Cardiac muscle cell (in vitro differentiated cells and primary cell): ENCODE measurements at places on chromosomes 13 and 19.

GRCh38 chr13:41587490-41587889 is 130.1 kb downstream of the RGCC start:
- DNase-seq, result no peak

DNA sequence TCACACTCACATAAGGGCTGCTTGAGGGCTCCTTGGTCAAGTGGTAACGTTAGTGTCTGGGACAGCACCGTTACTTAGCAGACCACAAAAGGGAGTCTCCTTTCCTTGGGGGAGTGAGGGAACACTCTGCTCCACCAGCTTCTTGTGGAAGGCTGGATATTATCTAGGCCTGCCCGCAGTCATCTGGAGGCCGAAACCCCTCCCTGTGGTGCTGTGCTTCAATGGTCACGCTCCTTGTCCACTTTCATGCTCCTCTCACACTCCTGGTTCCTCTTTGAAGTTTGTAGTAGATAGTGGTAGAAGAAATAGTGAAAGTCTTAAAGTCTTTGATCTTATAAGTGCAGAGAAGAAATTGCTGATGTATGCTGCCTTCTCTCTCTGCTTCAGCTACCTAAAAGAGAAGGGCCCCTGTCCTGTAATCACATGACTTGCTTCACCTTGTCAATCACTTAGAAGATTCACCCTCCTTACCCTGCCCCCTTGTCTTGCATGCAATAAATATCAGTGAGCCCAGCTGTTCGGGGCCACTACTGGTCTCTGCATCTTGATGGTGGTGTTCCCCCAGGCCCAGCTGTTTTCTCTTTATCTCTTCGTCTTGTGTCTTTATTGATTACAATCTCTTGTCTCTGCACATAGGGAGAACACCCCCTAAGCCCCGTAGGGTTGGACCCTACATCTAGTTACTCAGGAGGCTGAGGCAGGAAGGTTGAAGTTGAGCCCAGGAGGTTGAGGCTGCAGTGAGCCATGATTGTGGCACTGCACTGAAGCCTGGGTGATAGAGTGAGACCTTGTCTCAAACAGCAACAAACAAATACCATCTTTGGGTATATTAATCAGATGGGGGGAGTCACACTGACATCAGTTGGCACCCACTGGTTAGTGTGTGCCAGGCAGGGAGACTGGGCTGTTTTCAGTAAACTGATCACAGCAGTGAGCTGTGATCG is 11.6 kb upstream of the MZF1 start:
- DNase-seq, result no peak

DNA sequence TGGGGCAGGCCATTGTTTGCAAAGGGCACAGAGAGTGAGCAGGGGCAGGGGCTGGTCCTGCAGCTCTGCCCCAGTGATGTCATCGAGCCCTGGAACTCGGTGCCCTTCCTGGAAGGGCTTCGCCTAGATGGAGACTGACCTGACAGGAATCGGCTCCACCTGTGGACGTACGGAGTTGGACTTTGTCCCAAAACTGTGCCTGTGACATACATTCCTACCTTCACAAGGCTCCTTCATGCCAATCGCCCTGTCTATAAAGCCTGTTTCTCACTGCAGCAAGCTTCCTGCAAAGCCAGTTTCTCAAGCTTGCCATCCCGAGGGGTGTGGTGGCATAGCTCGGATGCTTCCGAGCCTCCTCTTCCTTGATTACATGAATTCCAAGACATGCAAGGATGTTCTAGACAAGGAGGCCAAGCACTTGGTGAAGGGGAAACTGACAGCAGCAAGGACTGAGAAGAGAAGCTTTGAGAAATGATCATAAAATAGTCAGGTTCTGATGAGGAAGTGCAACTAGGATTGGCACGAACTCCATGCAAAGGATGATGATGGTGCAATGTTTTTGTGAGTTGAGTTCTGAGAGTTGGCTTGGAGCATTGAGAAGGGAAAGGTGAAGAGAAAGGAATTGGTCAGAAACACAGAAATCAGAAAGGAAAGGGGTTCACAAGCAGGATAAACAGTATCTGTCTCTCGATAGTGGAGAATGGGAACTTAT is 73.6 kb upstream of the STK24 start:
- no peak for DNase-seq

DNA sequence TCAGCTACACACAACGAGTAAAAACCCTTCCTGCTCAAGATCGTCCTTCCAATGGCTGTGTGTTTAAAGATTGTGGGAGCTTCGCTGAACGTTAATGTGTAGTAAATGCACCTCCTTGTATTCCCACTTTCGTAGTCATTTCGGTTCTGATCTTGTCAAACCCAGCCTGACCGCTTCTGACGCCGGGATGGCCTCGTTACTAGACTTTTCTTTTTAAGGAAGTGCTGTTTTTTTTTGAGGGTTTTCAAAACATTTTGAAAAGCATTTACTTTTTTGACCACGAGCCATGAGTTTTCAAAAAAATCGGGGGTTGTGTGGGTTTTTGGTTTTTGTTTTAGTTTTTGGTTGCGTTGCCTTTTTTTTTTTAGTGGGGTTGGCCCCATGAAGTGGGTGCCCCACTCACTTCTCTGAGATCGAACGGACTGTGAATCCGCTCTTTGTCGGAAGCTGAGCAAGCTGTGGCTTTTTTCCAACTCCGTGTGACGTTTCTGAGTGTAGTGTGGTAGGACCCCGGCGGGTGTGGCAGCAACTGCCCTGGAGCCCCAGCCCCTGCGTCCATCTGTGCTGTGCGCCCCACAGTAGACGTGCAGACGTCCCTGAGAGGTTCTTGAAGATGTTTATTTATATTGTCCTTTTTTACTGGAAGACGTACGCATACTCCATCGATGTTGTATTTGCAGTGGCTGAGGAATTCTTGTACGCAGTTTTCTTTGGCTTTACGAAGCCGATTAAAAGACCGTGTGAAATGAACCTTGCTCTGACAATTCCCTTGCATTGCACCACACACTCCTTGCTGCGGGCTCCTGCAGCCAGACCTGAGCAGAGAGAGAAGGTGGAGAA is 2.7 kb upstream of the FAM174C start:
- DNase-seq, result no peak

DNA sequence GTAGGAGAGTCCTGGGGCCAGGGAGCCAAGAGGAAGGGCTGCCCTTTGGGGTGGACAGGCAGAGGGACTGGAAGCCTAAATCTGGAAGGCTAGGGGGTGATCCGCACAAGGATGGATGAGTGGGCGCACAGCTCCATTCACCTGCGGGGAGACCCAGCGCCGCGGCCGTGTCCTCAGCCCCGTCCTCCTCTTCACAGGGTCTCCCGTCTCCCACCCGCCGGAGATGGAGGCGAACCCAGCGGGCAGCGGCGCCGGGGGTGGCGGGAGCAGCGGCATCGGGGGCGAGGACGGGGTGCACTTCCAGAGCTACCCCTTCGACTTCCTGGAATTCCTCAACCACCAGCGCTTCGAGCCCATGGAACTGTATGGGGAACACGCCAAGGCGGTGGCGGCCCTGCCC is 7.9 kb downstream of the ZNF865 start:
- DNase-seq, result no peak

DNA sequence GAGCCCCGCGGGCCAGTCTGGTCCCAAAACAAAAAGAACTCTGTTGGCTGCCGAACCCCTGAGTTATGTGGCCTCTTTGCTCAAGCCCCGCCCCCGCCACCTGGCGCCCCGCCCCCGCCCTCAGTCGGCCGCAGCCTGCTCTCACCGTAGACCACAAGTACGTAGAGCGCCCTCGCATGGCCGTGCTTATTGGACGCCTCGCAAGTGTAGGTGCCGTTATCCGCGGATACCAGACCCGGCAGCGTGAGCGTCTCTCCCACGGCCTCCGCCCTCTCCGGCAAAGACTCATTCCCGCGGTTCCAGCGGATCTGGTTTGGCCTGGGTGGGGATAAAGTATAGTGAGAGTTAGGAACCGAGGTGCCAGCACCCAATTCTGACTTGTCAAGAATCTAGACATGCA is 5.5 kb upstream of the ZNF428 start:
- DNase-seq, result peak; percentile 62

GRCh38 chr19:30169196-30169900 is 202.8 kb upstream of the ZNF536 start:
- no peak for DNase-seq

GRCh38 chr13:36807616-36808015 is 11.4 kb upstream of the RFXAP start:
- DNase-seq, result no peak

DNA sequence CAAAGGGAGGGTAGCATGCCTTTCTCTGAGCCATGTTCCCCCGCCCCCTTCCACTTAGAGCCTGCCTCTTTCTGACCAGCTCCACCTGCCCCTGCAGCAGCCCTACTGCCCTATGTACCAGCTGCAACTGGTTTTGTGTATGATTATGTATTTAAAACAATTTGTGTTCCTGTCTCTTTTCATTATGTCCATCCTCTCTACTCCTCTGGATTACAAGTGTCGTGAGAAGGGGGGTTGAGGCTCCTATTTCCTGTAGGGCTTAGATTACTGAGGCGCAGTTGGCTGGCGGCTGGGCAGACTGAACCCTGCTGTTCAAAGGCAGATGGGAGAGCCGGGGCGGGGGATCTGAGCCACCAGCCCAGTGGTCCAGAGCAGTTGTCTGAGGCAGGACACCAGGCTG is 213.3 kb downstream of the KCNRG start:
- no peak for DNase-seq

GRCh38 chr13:40401911-40402776 is 264.3 kb downstream of the FOXO1 start:
- peak; percentile 99 for DNase-seq

- no peak for DNase-seq
Observed at GRCh38 chr19:33462112-33462791, 59.3 kb downstream of the PEPD start.
